ENCODE measurements at places on chromosomes 12 and 14. TPM values are rescaled to one million over a fixed set of nuclear protein-coding genes. Genes with fewer than 3 reads are reported as not detected.

Gene RNU7-1
- not detected for total RNA-seq

GRCh38 chr12:131928080-131928710 lies 881 bp upstream of the PUS1 start:
- no peak for DNase-seq

DNA sequence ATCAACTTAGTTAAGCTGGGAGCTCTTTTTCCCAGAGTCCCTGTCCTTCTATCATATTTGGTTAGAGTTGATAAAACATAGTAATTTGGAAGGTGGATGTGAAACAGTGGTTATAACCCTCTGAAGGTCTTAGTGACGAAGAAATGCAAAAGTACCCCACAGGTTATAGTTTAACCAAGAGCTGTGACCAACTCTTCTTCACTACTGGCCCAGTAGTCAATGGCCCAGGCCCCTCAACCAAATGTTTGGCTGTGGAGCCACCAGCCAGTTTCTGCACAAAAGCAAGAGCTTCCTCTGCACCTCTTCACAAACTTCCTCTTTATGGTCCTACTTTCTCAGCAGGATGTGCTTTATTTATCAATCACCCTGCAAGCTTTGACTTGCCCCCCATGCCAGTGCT lies 132.6 kb downstream of the BMP4 start:
- no peak for DNase-seq

- peak; percentile 78 for DNase-seq
These were observed 2.1 kb upstream of the INHBE start for GRCh38 chr12:57452937-57453509.

DNA sequence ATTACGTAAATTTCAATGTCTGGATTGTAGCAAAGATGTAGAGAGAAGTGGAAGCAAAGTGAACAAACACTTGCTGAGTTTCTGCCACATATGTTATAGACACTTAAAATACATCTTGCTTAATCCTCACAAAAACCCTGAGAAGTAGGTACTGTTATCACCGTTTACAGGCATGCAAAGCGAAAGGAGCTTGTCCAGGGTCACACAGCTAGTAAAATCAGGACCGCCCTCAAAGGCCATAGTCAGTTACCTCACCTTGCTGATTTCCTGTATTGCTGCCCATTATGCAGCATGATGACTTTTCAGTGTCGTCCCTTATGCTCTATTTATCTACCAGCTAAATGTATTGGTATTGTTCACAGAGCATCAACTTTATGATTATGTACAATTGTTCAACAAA lies 39.8 kb downstream of the TRHDE start:
- DNase-seq = no peak

Measured in omental fat pad (tissue), 4 donors.